Stimulated activated CD4-positive, alpha-beta T cell treated with anti-CD3 and anti-CD28 coated beads, Interleukin-1b, Interleukin-23, amount 100 ng/mL, for 1 hour (primary cell): ENCODE measurements at places on chromosomes 7 and 10.

- DNase-seq: no peak
These were observed 152.9 kb downstream of the DYNC1I1 start for GRCh38 chr7:95925236-95925635.

GRCh38 chr10:3399756-3400155 is 227.2 kb upstream of the PITRM1 start:
- no peak for DNase-seq

- DNase-seq: no peak
These were observed 19.6 kb upstream of the MACC1 start for GRCh38 chr7:20236790-20237189.

DNA sequence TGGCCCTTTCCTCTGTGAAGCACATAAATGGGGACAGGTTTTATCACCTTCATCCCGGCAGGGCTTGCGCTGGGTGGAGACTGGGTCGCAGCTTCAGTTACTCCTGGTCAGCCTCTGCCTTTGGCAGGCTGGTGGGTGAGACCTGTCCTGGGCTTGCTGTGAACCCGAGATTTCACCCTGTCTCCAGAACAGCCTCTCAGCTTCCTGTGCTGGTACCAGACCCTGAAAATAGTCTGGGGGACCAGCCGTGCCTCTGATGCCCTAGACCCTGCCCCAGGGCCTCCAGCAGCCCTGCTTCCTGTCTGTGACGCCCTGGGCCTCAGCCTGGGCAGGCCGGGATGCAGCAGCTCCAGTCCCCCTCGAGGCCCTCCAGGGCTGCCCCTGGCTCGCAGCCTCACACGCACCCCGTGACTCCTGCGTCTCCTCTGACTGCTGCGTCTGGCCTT is 13.2 kb upstream of the PWWP2B start:
- no peak for DNase-seq

DNA sequence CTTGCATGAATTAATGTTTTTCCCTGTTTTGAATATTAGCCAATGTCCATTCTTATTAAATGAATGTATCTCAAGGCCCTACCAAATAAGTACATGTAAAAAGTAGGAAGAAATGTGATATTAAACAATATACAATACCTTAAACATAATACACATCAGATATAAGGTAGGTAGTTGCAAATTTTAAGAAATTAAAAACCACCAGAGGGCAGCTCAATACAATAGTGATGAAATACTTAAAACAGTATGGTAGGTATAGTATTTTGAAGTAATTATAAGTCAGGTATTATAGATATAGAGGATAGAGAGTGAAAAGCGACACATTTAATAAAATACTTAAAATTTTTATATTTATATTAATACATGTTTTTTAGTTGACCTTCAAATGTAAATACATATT is 43.6 kb upstream of the CDK14 start:
- no peak for DNase-seq

DNA sequence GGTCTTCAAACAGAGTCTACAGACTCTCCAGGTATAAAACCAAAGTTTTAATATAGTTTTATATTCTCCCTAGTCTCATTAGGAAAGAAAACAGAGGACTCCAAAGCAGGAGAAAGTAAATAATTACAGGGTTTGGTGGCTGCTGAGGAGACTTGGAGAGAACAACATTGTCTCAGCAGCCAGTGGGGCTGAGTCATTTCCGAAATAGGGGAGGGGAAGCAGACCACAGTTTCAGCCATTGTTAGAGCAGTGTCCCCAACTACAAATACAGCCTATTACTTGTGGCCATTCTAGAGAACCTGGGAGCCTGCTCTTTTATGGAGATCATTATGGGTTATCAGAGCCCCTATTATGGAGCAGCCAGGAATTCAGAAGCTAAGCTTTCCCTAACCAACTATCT is 44.2 kb upstream of the A1CF start:
- no peak for DNase-seq

GRCh38 chr10:34906067-34906965 is 91.2 kb upstream of the PARD3 start:
- no peak for DNase-seq

- no peak for DNase-seq
These were observed 741.3 kb upstream of the FZD8 start for GRCh38 chr10:36383349-36383748.

GRCh38 chr7:80263333-80263732 is 128.7 kb downstream of the GNAI1 start:
- DNase-seq: no peak

- DNase-seq: no peak
These were observed 135.9 kb downstream of the KIAA1217 start for GRCh38 chr10:24344695-24345463.

DNA sequence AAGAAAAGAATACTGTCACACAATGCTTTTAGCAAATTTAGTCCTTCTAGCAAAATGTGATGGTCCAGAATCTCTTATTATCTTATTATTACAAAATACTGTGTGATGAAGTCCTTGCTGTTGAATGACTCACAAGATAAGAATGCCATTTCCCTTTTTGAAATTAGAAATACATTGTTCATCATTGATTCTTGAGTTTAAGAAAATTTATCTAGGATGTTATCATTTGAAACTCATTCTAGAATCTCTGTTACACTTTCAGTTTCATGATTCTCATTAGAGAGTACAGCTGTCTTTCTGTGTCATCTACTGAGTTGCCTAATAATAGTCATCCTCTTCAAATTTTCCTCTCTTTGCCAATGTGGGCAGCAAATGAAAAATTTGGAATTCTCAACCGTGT is 9.6 kb downstream of the ZKSCAN5 start:
- DNase-seq: no peak

DNA sequence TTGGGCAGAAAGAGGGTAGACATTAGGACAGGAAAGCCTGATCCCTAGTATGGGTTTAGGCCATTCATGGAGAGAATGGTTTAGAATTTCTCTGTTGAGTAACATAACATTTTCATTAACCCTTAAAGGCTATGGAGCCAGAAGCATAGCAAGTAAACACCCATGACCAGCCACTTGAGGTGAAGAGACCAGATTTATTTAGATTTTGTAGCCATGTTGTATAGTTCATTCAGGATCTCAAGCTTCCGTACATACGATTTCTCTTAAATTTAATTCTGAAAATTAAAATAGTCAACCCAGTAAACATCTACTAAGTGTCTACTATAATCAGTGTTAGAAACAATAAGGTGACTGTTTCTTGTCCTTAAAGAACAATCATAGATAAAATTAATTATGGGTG is 51.5 kb downstream of the CPED1 start:
- DNase-seq: no peak

GRCh38 chr7:39617005-39617404 is 6.4 kb upstream of the RALA start:
- no peak for DNase-seq

GRCh38 chr7:151725844-151726651 is 150.9 kb downstream of the PRKAG2 start:
- DNase-seq: no peak

GRCh38 chr7:99392659-99393354 is 15.6 kb downstream of the PDAP1 start:
- DNase-seq: peak; percentile 51

- DNase-seq: no peak
These were observed 35.4 kb upstream of the MKLN1 start for GRCh38 chr7:131292141-131292905.

- no peak for DNase-seq
These were observed 50.3 kb upstream of the RSU1 start for GRCh38 chr10:16867556-16867955.

DNA sequence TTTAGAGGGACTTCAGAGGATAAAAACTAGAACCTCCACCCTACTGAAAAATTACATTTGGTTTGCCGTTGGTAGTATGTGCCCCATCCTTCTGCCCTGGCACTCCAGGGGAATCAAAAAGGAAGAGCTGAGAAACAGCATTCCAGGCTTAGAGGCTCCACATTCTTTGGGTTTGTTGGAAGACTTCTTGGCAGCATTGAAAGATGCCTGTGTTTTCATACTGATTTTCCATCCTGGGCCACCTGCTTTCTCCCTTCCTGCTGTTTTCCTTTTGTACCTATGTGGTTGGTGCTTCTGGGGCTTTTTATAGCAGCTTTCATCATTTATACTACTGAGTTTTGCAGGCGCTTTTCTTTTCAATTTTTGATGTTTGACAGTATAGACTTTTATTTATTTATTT is 61.7 kb downstream of the AUTS2 start:
- DNase-seq: no peak

DNA sequence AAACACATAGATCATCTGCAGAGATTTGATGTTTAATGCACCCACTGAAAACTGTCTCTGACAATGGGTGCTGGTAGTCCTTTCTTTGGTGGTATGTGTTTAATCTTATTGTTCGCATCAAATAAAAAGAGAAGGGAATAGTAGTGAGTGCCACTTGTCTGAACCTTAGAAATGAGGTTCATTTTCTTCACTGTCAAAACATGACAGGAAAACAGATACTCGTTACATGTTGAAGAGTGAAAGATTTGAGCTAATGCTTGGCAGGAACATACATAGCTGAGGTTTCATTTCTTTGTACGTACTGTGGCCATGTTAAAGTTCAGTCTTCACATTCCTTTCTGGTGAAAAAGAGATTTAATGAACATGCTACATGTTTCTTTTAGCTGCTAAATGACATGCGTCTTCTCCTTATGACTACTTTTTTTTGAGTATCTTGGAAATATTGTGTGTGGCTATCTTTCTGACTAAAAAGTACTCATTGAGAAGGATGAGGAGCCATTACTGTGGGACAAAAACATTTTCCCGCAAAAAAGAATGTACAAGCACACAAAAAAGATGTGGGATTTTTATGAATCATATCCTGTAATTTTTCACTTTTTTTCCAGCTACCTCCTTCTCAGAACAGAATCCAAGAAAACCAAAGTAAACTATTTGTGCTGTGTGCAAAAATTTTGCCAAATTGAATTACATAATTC is 108.0 kb downstream of the TWIST1 start:
- no peak for DNase-seq

DNA sequence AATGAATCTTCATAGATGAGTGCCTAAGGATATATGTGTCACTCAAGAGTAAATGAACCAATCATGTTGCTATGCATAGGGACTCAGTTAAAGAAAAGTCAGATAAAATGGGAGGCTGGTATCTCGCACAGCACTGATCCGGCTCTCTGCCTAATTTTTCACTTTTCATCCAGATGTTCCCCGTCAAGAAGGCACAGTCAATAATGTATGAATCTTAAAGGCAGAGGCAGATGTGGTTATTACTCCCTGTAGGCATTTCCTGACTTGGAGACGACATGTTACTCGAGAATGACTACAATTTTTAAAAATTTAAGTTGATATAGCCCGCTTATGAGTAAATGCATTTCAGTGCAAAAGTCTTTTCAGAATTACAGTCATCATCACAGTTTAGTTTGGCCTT is 113.6 kb downstream of the TBXAS1 start:
- no peak for DNase-seq

- no peak for DNase-seq
These were observed 3.5 kb downstream of the PPIA start for GRCh38 chr7:44799939-44800338.

- DNase-seq: no peak
These were observed 1.2 kb upstream of the GDI2 start for GRCh38 chr10:5814110-5815107.

DNA sequence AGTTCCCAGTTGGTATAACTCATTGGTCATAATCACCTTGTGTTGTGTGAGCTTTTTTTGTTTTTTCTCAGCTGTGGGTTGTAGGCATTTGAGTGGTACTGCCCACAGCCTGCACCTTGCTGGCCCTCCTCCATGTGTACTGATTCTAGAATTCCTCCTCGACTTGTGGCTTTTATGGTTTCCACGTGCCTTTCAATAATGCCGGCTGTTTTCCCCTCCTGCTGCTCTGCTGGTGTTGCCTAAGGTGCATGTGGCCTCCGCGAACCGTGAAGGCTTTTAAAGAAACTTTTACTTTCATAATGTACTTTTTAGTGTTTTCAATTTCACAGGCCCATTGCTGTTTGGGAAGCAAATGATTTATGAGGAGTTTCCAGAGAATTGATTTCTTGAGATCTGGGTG is 518.0 kb downstream of the REEP3 start:
- no peak for DNase-seq

DNA sequence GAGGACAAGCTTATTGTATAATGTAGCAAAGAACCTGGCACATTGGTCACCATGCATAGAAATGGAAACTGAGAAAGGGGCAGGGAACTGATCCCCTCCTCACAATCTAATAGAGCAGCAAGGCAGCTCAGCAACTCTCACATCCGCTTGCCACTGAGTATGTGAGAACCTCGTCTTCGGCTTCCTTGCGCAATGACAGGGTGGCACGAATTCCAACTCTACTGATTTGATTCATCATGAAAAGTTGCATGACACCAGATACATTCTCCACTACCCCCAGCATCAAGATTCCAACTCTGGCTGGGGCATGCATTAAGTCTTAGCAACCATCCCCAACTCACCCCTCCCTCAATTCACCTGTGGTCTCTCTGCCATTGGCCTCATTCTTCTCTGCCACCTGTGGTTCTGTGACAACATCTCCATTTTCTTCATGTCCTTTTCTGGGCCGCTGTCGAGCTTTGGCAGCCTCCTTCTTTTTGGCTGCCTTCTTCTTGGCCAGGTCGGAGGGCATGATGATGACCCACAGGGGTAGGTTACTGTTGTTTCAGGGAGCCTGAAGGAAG is 976 bp downstream of the ABCF2 start:
- no peak for DNase-seq

GRCh38 chr7:44486693-44487092 is 3.8 kb downstream of the NUDCD3 start:
- DNase-seq: no peak

- no peak for DNase-seq
These were observed 3.9 kb downstream of the LSMEM1 start for GRCh38 chr7:112484671-112485167.

DNA sequence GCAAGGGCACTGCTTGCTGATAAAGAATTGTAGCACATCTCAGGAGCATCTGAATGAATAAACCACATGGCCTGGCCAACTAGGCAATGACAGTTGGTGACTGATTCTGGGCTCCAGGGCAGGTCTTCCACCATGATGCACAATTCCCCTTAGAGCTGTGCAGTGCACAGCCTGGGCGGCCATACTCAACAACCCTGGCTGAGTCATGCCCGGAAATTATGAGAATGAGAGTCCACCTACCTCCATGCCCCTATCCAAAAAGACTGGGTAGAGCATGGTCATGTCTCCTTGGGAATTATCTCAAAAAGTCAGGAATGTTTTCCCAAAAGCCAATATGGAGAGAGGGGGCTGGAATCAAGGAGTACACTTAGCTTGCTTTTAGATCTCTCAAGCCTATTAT is 425.6 kb downstream of the PLXNA4 start:
- no peak for DNase-seq

DNA sequence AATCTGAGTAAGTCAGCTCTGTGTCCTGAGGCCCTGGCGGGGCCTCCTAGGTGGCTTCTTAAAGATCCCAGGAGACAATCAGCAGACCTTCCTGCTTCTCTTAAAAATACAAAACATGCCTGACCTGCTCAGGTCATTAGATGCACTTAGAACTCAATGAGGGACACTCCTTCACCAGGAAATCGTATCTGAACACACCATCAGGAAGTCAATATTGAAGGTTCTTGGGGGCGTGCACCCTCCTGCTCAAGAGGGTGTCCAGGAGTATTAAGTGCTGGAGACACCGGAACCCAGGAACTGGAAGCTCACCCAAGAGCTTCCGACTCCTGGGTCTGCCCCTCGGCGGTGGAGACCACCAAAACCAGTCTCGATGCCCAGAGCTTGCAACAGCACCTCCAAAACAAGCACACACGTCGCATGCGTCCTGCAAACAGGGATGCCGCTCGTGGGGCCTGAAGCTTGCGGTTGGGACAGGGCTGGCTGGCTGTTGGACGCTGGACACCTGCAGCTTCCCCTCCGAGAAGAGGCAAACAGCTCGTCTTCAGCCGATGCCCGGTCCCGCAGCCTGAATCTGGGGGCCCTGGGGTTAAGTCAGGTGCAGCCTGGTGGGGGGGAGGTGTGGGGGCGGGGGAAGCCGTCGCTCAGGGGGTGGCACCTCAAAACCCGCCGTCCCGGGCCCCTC is 803 bp downstream of the RAPGEF5 start:
- DNase-seq: no peak
